ENCODE measurements at places on chromosomes 16 and 17.
A peak's percentile ranks its signal among the peaks of the same experiment; 100 is the strongest.

DNA sequence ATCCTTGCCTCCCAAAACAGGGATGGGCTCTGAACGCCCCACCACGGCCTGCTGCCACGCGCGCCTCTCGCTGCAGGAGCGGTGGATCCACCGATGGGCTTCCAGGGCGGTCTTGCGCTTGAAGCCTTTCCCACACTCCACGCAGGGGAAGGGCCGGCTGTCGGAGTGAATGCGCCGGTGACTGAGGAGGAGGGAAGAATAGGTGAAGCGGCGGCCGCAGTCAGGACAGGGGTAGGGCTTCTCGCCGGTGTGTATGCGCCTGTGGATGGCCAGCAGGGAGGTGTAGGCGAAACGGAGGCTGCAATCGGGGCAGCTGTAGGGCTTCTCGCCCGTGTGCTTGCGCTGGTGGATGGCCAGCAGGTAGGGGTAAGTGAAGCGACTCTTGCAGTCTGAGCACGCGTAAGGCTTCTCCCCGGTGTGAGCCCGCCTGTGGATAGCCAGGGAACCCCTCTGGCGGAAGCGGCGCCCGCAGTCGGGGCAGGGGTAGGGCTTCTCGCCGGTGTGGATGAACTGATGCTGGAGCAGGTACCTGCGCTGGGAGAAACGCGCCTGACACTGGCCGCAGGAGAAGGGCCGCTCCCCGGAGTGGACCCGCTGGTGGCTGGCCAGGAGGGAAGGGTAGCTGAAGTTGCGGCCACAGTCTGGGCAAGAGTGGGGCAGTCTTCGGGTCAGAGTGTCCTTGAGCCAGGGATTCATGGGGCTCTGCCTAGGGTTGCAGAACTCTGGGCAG, 2.7 kb downstream of the ZNF785 start:
- DNase-seq: no peak

DNA sequence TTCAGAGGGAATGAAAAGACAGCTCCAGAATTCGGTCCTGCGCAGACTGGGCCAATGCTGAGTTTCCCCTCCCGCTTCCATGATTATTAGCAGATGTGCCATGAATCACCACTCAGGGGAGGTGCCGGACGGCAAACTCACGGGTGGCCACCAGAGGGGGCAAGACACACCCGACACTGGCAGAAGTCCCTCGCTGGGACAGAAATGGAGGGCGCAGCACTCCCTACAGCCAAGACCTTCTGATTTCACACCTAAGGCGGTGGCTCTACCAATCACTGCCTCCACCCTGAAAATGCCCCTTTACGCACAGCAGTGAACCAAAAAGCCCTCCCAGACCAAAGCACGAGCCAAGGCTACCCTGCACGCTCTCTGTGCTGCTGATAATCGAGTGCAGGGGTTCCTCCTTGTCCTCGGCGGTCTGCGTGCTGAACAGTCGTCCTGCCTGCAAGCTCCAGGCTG, 26.8 kb downstream of the TRAP1 start:
- DNase-seq: peak; percentile 82

DNA sequence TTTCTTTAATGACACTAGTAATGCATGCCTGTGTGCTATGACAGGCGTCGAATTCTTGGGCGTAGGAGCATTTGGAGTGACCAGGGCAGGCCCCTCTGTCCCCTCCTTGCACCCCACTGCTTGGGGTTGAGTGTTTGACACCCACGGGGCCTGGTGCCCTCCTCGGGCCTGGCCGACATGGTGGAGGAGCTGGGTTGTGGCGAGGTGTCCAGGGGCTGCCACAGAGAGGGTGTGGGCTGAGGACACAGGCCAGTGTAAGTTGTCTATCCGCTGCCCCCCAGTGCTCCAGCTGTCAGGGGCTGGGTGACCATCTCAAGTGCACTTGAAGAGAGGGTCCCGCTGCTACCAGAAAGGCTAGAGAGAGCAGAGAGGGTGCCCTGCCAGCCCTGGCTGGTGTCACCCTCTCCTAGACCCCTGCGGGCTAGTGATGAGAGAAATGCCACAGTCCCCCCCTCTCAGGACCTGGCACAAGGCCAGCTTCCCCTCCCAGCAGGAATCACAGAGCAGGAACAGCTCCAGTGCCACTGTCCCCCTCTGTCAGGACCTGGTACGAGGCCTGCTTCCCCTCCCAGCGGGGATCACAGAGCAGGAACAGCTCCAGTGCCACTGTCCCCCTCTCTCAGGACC, 30.5 kb downstream of the MGRN1 start:
- DNase-seq: no peak

- DNase-seq: no peak
These were observed 11.5 kb downstream of the MGAT5B start for GRCh38 chr17:76879691-76880090.

DNA sequence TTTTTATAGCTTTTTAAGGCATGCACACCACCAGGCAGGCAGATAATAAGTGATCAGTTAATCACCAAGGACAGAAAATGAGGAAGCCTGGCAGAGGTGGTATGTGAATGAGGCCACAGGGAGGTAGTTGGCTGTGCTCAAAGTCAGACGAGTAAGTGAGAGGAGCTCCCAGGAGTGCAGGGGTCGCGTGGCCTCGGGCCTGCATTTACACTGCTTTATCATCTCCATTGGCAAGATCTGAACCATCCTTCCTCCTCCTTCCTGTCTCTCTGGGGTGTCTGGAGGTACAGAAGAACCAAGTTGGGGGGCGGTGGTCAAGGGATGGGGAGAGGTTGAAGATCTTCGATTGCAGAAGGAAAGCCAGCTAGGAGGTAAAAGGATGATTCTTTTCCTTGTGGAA, 320.1 kb downstream of the SOX9 start:
- DNase-seq: no peak

DNA sequence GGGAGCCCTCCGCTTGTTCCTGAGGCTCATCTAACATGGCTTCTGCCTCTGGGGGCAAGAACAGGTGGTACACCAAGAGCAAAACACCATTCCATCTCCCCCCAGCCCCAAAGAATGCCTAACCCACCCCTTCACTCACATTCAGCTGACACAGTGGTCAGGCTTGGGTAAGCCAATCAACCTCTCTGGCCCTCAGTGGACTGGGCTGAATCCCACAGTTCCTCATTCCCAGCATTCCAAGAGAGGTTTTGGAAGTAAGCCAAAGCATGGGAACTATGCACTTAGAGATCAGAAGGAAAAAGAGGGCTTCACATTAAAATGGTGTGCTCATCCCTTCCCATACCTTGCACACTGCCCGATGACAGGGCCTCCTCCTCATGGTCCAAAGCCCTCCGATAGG, 7.8 kb downstream of the PIGS start:
- DNase-seq: peak; percentile 44

- DNase-seq: peak; percentile 54
These were observed 219.3 kb upstream of the GSE1 start for GRCh38 chr16:85393674-85394451.

DNA sequence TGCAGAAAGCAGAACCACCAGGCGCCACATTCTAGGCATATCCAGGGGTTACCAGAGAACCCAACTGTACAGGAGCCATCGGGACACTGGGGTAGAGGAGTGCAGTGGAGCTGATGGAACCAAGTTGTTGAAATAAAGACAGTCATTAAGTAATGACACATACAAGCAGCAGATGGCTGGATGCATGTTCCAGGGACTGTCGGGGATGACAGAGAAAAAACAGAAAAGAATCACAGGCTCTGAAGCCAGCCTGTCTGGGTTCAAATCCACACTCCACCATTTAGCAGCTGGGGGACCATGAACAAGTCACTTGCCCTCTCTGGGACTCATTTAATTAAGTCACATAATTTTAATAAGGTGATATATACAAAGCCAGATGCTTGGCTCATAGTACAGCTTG, 117.1 kb downstream of the ZNF423 start:
- no peak for DNase-seq

DNA sequence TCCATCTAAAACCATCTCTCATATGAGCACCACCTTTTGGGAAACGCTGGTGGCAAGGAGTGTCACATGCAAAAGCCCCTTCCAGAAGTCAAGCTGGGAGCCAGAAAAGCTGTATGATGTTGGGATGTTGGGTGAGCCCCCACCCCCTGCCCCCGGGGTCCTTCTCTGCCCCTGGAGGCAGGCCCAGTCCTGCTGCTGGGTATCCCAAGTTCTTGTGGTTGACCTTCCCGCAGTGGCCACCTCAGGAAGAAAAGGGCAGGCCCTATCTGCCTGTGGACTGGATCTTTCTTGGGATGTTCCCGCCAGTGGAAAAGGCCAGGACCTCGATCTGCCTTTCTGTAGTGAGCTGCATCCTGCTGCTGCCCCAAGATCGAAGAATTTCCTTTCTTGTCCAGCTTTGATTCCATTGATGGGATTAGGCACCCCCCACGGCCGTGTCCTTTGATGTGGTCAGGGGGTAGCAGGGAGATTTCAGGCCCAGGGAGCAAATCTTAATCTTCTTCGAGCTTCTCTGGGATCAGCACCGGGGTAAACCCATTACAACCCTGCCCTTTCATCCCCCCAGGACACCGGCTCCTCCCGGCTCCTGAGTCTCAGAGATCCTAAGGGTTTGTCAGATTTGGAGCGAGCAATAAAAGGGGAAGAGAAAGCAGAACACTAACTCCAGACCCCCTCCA, 165.6 kb downstream of the RAB11FIP4 start:
- no peak for DNase-seq

DNA sequence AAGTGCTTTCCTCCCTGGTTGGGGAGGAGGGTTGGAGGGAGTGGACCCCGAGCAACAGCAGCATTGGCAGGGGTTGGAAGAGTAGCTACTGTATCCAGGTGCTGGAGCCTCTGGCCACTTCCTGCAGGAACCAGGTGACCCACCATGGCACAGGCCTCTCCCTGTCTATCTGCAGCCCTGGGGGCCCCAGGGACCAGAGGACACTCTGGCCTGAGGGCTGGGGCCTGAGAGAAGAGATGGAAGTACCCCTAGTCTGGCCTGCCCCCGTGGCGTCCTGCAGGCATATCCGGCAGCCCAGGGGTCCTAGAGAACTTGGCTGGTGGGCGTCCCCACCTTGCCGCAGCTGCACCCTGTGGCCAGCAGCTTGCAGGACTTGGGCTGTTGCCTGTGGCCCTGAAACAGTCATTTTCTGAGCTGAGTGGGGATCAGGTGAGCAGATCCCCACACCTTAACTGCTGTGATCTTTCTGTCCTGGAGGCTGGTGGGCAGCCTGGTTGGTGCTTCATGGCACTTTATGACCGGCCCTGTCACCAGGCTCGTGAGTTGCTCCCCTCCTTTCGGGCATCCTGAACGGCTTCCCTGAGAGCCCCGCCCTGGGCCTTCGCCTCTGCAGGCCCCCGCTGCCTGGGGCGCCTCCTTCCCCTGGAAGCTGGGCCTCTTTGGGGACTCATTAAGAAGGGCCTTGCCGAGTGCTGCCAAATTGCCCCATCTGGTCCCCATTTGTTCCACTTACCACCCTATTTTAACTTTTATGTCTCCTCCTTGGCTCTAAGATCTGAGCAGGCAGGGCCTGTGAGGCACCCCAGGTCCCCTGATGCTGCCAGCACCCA, 298.6 kb downstream of the SEC14L1 start:
- no peak for DNase-seq

DNA sequence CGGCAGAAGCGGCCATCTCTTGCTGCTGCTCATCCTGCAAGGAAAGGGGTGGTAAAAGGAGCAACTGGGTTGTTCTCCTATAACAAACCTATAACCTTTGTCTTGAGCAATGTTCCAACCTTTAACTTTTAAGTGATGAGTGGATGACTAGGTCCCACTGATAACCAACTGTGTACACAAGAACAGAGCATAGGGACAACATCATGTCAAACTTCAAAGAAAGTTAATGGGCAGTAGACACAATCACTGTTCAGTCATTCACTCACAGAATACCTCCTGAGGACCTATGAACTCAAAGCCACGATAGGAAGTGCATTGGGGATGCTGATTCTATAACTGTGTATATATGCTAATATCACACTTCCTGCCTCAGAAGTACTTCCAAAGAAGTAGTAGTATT, 21.6 kb downstream of the CFAP97D1 start:
- no peak for DNase-seq

GRCh38 chr16:29900888-29901606, 759 bp downstream of the ASPHD1 start:
- no peak for DNase-seq

DNA sequence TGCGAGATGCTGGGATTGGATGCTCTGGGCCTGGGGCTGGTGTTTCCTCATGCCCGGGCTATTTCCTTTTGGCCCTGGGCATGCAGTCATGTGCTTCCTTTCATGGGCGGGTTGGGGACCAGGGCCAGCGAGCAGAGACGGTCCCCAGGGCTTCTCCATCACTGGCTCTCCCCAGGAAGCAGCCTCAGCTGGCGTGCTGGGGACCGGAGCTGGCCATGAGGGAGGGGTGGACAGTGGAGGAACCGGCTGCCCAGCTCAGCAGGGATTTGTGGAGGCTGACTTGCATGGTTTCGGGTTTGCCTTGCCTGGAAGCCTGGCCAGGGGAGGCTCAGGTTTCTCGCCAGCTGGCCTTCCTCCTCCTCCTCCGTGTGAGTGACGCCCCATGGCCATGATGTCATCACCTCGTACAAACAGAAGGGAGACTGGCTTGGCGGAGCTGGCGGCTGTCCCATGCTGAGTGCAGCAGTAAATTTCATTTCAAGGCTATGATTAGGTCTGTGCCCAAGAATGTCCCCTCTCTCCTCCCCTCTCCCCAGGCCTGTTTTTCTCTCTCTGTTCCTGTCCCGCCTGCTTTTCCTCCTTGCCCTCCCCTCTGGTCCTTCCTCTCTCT, 8.9 kb upstream of the TIMP2 start:
- DNase-seq: peak; percentile 66

DNA sequence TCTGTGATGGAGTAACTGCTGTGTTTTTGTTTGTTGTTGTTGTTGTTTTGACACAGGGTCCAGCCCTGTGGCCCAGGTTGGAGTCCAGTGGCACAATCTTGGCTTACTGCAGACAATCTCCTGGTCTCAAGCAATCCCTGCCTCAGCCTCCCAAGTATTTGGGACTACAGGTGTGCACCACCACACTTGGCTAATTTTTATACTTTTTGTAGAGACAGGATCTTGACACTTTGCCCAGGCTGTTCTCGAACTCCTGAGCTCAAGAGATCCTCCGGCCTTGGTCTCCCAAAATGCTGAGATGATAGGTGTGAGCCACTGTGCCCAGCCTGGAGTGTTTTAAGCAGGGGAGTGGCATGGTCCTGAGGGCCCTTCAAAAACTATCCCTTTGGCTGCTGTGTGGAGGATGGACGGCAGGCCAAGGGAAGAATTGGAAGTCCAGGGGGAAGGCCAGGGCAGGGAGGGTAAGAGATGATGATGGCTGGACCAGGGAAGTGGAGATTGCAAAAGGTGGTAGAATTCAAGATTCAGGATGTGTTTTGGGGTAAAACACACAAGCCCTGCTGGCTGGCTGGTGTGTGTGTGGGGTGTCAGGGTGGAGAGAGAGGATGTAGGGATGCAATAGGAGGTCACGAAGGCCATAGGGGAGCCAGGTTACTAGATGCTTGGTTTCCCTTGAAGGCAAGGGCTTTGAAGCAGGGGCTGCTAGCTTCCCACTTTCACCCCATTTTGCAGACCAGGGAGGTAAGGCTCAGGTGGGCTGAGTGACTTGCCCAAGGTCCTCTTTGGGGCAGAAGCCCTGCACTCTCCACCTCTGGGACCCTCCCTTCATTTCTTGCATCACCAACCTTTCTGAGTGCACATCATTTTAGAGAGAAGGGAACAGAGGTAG, 18.8 kb upstream of the PLLP start:
- DNase-seq: no peak

All from HT-29 (cell line).